Stimulated activated CD8-positive, alpha-beta memory T cell treated with anti-CD3 and anti-CD28 coated beads, Interleukin-2, amount 100 ng/mL, for 48 hours (primary cell): ENCODE measurements at places on chromosomes 7 and 10.

DNA sequence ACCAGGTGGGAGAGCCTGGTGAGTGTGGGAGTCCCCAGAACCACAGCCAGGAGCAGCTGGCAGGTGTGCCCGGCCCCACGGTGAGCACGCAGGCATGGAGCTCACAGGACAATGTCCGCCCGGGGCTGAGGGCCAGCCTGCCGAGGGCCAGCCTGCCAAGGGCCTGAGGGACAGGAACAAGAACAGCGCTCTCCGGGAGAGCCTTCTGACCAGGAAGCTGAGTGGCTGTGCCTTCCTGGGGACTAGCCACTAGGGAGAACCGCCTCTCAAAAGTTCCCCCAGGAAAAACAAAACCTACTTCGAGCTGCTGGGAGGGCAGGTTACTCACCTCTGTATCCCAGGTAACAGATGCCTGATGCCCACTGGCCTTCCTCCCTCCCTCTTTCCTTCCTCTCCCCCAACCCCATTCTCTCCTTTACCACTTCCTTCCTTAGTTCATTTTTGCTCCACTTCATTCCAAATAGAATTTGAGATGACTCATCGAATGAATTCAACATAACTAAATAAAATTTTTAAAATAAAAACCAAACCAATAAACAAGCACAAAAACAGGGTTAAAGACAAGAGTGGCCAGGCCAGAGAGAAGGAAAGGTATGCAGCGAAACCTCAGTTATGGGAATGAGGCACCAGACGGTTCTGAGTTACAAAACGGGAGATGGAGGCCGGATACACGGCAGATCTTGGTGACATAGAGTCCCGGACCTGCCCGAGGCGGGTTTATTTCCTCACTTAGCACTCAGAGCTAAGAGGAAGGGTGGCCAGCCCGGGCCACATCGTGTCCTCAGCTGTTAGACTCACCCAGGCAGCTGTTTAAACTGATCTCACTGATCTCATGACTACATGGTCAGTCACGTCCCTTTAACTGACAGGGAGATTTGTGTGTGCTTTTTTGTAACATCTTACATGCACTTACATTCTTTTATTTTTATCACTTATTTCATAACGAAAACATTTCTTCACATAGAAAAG is 128.5 kb downstream of the TNS3 start:
- DNase-seq: no peak

DNA sequence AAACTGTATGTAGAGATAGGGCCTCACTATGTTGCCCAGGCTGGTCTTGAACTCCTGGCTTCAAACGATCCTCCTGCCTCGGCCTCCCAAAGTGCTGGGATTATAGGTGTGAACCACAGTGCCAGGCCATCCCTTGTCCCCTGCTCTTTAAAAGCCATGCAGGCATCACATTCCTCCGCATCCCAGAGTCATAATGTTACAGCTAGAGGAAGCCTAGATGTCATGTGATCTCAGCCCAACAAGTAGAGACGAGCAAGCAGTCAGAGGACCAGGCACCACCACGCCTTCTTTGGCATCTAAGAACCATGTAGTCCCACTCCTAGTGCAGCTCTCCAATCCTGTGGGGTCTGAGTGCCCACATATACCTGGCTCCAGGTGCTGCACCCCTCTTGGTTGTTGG is 13.1 kb downstream of the PODXL start:
- DNase-seq: no peak

- no peak for DNase-seq
These were observed 103.4 kb upstream of the SEMA3D start for GRCh38 chr7:85290269-85290668.

DNA sequence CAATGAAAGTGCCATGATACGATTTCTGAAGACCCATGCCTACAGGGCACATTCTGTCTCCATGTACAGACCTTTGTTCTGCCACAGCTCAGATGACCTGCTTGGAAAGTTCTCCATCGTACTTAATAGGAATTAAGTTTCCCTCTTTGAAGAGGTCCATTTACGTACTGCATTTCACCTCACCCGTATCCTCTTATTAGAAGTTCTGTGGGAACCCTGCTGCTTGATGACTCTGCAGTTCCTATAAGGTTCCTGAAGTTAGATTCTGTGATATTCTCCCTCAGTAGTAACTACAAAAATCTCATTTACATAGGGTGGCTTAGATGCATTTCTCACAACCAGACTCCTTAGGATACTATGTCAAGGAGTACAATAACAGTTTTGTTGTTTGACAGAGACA is 50.9 kb downstream of the MINDY3 start:
- no peak for DNase-seq

DNA sequence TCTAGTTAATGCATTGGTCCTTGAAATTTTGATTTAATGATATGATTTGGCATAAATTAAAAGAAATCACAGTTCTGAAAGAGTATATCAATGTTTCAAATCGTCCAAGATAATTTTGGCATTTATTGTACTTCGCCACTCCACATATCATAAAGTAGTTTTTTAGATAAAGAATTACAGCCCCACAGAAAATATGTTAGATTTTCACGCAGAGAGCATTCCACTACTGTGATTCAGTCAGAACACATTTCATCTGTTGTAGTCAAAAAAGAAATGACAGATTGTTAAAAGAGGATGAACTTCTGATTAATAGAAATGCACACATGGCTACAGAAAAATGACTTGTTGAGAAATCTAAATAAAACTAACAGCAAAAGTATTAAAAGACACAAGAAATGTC is 1063.5 kb upstream of the LRRN3 start:
- DNase-seq: no peak

DNA sequence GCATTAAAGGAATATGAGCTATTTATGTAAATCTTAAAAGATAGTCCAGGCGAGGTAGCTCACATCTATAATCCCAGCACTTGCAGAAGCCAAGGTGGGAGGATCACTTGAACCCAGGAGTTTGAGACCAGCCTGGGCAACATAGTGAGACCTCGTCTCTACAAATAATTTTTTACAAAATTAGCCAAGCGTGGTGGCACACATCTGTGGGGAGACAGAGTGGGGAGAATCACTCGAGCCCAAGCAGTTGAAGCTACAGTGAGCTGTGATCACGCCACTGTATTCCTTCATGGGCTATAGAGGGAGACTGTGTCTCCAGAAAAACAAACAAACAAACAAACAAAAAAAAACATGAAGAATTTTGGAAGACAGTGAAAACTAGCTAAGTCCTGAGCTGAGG is 28.4 kb downstream of the HERC4 start:
- DNase-seq: no peak

DNA sequence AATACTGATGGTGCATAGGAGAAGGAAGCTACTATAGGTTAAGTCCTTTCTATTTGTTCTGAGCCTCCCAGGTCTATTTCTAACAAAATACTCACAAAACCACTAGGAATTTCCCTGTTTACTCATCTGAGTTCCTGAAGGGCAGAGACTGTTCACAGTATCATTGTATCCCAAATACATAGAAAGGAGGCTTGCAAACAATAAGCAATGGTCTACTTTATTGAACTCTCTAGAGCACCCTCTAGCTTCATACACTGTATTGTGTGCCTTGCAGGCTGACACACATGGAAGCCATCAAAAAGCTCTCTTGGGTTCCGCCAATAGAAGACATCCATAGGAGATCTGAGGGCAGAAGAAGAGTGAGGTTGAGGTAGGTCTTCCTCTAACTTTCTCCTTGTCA is 826.1 kb downstream of the GRM8 start:
- DNase-seq: no peak

DNA sequence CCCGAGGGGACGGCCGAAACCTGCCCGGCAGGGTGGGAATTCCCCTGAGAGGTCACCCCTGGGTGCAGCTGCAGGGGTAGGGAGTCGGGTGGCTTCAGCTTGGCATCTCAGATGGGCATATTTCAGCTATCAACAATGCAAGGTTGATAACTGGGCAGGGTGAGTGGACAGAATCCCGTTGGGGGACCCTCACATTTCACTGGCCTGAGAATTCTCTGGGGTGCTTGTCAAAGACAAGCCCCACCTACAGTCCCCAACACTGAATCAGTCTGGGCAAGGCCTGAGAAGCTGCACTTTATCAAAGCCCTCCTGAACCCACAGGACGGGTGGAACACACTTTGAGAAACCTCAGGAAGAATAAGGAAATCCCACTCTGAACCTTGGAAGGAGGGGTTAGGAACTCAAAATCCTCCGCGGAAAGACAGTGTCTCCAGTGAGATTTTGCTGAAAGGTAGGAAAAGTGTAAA is 3.1 kb downstream of the RGS10 start:
- DNase-seq: no peak

DNA sequence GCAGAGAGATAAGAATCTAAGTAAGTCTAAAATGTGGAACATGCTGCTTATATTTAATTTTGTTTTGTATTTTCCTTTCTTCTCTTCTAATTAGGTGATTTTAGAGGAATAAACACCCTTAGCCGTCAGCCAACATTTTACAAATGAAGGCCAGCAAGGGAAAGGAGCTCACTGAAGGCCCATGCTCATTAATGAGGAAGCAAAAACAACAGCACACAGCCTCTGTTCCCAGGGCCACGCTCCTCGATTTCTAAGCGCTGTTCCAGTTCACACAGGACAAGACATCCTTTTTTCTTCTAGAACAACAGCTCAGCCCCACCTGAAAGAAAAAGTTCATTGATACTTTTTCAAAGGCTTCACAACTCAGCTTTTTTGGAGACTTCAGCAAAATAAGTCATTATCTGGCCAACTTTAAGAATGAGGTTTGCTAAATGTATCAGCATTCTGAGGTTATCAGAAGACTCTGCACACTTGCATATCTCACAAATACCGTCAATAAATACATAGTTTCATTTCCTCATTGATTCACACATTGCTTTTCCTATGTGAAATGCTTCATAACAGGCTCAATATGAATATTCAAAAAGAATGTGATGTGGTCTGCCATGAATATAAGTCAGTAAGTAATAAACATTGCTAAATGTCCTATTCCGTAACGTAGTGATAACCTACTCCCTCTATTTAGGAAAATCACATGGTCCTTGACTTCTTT is 34.8 kb upstream of the SFMBT2 start:
- no peak for DNase-seq

- no peak for DNase-seq
These were observed 290.1 kb upstream of the ZMIZ1 start for GRCh38 chr10:78778444-78779338.

DNA sequence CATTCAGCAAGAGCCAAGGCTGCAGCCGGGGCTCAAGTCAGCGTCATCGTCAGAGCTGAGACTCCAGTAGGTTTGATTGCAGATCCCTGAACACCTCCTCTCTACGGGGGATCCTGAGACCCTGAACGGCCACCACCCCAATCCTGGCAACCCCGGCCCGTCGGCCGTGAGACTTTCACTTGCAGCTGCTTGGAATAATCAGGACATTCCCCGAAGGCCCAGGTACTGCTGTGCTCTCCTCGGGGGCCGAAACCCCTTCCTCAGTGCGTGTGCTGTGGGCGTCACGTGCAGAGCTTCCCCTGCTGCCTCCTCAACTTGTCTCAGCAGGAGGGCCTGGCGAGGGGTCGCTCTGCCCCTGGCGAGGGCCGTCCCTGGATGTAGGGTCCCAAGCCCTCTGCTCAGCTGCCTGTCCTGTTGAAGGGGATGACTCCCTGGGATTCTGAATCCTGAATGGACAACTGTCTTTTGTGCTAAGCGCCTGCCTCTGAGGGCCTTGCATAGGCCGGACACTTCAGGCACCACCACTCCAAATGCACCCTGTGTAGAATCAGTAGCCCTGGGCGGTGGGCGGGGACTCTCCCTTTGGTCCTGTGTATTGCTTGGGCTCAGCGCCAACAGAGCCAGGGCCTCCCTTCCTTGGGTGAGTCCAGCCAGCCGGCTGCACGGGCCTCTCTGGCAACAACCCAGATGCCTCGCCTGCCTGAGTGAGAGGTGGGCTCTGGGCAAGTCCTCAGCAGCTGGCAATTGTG is 63.8 kb upstream of the EBF3 start:
- no peak for DNase-seq

DNA sequence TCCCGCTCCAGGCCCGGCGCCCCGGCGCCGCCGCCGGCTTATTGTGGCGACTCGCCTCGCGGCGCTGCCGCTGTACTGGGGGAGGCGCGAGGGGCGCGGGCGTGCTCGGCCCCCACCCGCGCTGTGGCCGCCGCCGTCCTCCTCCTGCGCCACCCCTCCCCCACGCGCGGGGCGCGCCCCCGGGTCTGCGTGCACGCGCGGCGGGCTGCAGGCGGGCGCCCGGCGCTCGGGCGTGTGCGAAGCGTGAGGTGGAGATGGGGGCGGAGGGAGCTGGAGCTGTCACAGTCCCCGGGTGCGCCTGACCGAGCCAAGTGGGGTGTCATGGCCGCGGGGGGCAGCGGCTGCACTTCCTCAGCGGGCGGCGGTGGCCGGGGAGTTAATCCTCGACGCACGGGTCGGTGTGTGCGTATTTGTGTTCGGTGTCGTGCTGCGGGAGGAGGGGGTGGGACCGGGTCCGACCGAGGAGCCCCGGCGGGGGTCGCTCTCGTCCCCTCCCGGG is 672 bp downstream of the LCOR start:
- peak; percentile 76 for DNase-seq

- no peak for DNase-seq
These were observed 169.3 kb upstream of the BET1 start for GRCh38 chr7:94173436-94173835.

GRCh38 chr7:127950233-127950935 is 80.9 kb downstream of the LRRC4 start:
- DNase-seq: no peak

- no peak for DNase-seq
These were observed 185.2 kb upstream of the ITGB1 start for GRCh38 chr10:33143160-33143728.

DNA sequence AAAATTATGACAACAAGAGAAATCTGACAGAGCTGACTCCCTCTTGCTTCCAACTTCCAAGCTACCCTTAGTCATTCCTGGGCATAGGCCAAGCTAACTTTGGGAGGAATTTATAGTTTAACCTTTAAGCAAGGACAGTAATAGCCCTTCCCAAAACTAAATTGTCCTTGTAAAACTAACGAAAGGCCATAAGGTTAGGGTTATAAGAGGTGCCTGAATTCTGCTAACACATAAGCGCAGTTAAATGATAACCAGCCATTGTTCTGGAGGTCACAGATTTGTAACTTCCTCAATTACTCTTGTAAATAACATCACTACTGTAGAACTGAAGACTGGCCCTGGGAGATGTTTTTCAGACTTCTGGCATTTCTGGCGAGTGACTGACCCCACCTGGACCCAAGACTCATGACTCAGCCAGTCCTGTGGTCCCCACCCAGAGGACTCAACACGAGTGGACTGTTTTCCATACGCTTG is 481.2 kb downstream of the KCNMA1 start:
- no peak for DNase-seq

GRCh38 chr10:17882557-17882956 is 69.2 kb upstream of the SLC39A12 start:
- no peak for DNase-seq

- DNase-seq: no peak
These were observed 141.4 kb downstream of the GRID1 start for GRCh38 chr10:86225103-86225782.

- no peak for DNase-seq
These were observed 116.8 kb downstream of the AUTS2 start for GRCh38 chr7:69714886-69715576.

- no peak for DNase-seq
These were observed 81.4 kb downstream of the ABCB5 start for GRCh38 chr7:20696803-20697333.

GRCh38 chr10:3783316-3783681 is 1.7 kb downstream of the KLF6 start:
- DNase-seq: no peak
